ENCODE measurements at places on chromosomes 3 and 15. TPM values are rescaled to one million over a fixed set of nuclear protein-coding genes. Genes with fewer than 3 reads are reported as not detected.
A peak's percentile ranks its signal among the peaks of the same experiment; 100 is the strongest.

The PIF1 gene
- total RNA-seq, result 21.6 TPM

The P2RY1 gene
- total RNA-seq, result 1.2 TPM

The GOLGA6D gene
- not detected for total RNA-seq

The SMARCC1 gene
- total RNA-seq, result 89.8 TPM

The CTXN2 gene
- not detected for total RNA-seq

The NTRK3 gene
- total RNA-seq, result 10.3 TPM

The CCR1 gene
- total RNA-seq, result not detected

DNA sequence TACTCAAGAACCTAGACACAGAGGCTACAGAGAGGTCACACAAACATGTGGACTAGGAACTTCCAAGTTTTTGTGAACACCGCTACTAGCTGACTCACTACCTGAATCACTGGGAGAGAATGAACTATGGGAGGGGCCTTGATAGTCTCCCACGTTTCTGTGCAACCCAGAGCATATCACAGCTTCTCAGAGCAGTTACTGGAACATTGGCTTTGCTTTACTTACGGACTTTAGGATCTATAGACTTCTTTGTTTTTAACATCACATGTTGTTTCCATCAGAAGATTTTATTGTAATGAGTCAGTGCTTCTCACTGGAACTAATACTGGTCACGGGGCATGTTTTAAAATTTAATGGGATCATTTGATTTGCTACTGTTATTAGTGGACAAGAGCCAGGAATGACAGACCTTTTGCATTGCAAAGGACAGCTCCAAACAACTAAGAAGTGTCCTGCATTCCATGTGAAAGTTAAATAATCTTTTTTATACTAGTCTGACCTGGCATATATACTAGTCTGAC lies 35.6 kb downstream of the RTP4 start:
- DNase-seq, result no peak

DNA sequence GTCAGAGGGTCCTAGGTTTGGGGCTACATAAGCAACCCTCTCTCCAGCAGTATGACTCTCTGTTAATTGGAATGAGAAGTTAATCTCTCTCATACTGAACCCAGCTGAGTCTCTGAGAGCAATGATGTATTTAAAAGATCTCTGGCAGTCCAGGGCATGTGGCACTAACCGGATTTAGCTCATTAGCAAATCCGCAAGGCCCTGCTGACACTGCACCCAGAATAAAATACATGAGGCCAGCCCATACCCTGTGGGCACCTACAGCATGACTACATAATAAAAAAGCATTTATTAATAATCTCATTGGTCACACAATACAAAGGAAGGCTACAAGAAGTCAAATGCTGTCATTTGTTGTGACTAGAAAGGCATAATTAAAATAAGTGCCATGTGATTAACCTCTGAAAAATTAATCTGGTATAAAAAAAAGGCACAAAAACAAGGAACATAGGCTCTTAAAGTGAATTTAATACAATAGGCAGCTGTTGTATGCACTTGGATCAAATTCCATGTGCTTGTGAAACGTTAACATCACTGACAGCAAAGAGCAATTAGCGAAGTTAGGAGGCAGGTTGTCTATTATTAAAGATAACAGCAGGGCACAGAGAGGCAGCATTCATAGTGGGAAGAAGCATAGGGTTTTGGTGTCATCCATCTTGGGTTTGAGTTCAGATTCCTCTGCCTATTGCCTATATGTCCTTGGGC lies 381.2 kb downstream of the WDR72 start:
- no peak for DNase-seq

- DNase-seq, result peak; percentile 73
Observed at GRCh38 chr15:73956743-73957135, 30.5 kb downstream of the LOXL1 start.

DNA sequence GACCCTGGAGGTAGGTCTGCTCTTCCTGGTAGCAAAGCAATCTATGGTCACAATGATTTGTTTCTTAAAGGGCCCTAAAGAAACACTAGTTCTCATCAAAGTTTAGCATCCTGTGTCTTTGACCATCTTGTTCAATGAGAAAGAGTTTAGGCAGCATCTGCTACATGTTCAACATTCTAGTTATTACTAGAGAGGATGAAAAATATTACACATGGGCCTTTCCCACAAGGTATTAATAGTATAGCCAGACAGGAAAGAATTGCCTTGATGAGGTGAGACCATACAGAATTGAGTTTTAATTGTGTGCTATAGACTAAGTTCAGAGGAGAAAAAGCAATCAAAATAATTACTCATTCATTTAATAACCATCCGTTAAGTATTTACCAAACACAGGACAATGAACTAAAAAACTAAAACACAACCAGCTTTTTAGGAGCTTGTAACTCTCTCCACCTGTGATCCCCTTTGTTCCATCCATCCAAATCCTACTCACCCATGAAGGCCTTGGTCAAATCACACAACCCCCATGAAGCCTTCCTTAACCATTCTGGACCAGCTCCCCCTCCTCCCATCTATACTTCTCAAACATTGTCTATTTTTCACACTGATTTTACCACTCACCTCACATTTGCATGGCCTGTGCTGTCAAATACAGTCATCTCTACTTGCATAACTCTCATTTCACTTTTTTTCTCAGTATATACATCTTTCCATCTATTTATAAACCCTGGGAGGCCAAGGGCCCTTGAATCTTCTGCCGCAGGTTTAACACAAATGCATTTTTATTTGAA lies 122.9 kb downstream of the RORA start:
- DNase-seq, result no peak

DNA sequence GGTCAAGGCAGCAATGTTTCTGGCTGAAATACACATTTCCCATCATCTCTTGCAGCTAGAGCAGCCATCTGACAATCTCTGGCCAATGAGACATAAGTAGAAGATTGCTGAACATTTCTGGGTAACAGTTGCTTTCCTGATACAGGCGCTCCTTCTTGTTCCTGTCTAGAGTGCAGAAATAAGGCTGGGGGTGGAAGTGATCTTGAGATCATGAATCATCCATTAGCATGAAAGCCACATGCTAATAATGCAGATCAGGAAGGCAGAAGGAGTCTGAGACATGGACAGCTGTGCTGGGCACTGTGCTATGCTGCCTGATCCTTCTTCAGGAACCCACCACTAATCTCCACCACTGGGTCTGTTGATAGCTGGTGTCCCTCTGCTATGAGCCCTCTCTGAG lies 14.8 kb upstream of the TMEM108 start:
- DNase-seq, result peak; percentile 20

GRCh38 chr15:66599536-66600239 lies 33.9 kb upstream of the LCTL start:
- DNase-seq, result no peak

DNA sequence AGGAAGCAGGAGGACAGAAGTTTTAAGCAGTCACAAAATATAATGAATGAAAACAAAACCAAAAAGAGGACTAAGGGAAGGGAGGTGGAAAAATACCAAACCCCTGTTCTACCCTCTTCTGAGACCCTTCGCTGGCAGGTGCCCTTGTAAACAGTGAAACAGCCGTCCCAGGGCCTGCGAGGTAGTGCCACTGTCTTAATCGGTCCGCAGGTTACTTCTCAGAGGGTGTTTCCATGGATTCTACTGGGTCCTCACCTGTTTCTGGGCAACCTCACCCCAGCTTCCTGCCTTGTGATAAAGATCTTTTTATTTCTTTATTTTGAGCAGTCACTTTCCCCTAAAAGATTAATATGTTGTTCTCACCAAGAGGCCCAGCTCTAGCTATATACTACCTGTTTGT lies 65.3 kb downstream of the SLC30A4 start:
- no peak for DNase-seq

GRCh38 chr3:125401402-125401801 lies 26.3 kb upstream of the ZNF148 start:
- DNase-seq, result no peak

- no peak for DNase-seq
Observed at GRCh38 chr3:167967257-167968036, 128.3 kb downstream of the GOLIM4 start.

GRCh38 chr15:60651101-60651500 lies 172.2 kb upstream of the ICE2 start:
- DNase-seq, result no peak

GRCh38 chr3:118772036-118772435 lies 262.6 kb downstream of the IGSF11 start:
- no peak for DNase-seq

- no peak for DNase-seq
Observed at GRCh38 chr15:63509955-63510940, 5.9 kb downstream of the USP3 start.

DNA sequence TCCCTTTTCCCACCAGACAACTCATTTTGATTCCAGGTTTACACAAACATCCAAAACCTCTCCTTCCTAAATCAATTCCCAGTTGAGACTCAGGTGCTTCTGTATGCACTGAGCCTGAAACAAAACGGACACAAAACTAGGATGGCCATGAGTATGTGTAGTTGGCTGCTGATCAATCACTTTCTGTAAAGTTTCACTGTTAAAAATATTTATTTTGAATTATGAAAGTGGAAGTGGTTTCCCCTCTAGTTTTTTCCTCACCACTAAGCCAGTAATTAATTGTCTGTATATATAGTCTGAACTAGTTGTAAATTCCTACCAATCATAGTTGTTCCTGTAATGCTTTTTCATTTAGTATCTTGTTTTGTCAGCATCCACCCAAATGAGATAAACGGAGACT lies 51.7 kb upstream of the TSPAN3 start:
- no peak for DNase-seq

DNA sequence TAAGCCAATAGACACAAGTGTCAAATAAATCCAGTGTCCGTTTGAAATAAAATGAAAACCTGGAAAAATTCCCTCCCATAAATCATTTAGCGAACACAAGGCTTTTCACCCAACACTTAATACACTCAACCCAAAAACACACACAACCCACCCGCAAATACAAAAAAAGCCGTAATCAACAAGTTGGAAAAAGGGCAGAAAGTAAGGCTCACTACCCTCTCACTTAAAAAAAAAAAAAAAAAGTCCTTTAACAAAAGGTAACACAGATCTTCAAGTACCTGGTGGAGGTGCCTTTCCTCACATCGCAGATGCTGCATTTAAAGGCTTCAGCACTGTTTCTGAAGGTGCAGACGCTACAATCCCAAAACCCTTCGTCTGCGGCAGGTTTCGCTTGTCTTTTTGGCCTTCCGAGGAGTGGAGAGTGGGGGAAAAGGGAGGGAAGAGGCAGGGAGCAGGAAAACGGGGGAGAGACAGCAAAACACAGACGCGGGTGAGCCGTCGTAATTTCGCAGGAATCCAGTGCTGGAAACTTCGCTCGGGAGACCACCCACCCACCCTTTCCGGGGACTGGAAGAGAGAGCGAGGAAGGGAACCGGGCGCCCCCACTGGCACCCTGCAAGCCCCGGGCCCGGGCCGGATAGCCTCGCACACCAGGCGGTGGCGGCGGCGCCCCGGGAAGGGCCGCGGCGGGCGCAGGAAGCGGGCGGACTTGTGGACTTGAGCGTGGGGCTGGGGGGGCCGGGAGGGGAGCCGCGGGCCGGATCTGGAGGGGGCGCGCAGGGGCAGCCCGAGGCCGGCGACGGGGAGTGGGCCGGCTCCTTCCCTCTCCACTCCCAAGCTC lies 401.8 kb downstream of the SHQ1 start:
- peak; percentile 38 for DNase-seq

- DNase-seq, result no peak
Observed at GRCh38 chr3:156519758-156520162, 35.2 kb downstream of the SSR3 start.

DNA sequence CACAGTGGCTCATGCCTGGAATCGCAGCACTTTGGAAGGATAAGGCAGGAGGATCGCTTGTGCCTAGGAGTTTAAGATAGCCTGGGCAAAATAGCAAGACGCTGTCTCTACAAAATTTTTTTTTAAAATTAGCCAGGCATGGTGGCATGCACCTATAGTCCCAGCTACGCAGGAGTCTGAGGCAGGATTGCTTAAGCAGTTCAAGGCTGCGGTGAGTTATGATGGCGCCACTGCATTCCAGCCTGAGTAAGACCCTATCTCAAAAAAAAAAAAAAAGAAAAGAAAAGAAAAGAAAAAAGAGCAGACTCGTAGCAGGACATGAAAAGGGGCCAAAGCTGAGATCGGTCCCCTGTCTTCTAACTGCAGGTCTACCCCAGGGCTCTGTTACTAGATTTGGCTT lies 18.9 kb downstream of the SRGAP3 start:
- no peak for DNase-seq

All from SJCRH30 (cell line).